Right renal pelvis (tissue), 4 donors: ENCODE measurements at places on chromosomes 11 and 22. TPM values are rescaled to one million over a fixed set of nuclear protein-coding genes. Genes with fewer than 3 reads are reported as not detected.

- peak; percentile 72 for DNase-seq
These were observed 35.9 kb upstream of the PRDM11 start for GRCh38 chr11:45110562-45110961.

GRCh38 chr11:46039990-46040389, 81.3 kb downstream of the PHF21A start:
- no peak for DNase-seq

Gene GGTLC2
- polyA plus RNA-seq: 0.18 TPM

- DNase-seq: no peak
These were observed 22.6 kb downstream of the IGLL1 start for GRCh38 chr22:23557467-23557866.

Gene OR51B5
- polyA plus RNA-seq: 0.63 TPM

GRCh38 chr11:13606701-13607100, 61.8 kb upstream of the FAR1 start:
- no peak for DNase-seq

DNA sequence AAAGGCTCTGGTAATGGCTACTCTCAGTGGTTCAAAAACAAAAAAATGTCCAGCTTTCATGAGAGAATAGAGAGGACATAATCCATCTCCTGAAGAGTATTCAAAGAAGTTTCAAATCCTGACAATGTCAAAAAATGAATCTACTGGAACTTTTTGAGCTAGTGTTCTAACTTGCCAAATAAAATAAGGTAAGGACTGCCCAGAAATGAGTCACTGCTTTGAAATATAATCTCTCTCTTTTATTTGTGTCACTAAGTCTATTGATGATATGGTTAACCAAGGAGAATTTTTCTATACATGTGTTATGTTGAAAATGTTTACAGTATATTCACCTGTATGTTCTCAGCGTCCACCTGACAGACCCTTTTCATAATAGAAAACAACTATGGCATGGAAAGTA, 3.4 kb downstream of the GUCY1A2 start:
- DNase-seq: no peak

Gene MMP13
- polyA plus RNA-seq: 0.04 TPM

DNA sequence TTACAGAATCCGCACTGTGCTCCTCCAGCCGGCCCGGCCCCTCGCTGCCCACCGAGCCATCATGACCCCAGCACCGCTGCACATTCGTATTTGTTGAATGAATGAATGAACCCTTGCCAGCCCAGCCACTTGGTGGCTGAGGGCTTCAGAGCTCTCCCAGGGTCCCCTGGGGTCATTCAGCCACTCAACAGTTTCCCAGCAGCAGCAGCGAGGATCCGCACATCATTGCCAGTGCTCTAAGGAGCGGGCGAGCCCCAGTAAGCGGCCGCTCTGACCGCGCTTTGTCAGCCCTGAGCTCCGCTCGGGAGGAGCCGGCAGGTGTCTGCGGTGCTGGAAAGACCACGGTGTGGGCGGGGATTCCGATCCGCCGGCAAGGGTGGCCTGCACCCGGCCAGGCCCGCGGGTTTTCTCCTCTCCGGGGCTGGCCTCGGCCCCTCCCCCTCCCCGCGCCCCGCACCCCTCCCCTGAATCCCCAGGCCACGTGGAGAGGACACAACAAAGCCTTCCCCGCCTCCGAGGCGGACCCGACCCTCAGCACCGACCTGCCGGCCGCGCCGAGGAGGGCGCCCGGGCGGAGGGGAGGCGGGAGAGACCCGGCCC, 563 bp downstream of the BID start:
- no peak for DNase-seq
